ENCODE measurements at places on chromosomes 1 and 21.

- no peak for DNase-seq
Measured at GRCh38 chr1:84090447-84091245, 53.4 kb upstream of the PRKACB start.

DNA sequence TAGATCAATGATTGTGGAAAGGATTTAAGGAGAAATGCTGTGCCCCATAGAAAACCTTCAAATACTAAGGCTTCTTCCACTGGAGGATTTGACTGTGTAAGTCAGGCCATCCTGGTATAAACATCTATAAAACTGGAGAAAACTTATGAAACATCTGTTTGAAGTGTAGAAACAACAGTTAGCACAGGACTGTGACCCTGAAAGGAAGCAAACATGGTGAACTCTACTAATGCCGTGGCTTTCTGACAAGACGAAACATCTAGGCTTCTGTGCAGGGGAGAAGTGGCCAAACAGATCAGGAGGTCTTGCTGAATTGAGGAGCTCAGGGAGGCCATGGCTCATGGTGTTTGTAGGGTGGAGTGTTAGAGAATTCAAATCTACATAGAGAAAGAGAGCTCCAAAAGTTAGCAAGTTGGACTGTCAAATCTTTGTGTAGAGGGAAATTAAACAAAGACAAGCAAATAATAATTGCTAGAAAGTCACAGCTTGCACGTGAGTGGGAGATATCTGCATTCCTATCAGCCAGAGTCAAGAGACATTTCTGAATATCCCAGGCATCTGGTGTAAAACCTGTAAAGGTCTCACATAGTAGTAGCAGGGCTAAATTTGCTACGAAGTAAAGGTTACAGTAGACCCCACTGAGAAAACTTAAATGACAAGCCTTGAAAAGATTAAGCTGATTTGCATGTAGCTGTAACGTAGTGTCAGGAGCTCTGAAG lies 566.8 kb upstream of the B3GALT2 start:
- DNase-seq: no peak

DNA sequence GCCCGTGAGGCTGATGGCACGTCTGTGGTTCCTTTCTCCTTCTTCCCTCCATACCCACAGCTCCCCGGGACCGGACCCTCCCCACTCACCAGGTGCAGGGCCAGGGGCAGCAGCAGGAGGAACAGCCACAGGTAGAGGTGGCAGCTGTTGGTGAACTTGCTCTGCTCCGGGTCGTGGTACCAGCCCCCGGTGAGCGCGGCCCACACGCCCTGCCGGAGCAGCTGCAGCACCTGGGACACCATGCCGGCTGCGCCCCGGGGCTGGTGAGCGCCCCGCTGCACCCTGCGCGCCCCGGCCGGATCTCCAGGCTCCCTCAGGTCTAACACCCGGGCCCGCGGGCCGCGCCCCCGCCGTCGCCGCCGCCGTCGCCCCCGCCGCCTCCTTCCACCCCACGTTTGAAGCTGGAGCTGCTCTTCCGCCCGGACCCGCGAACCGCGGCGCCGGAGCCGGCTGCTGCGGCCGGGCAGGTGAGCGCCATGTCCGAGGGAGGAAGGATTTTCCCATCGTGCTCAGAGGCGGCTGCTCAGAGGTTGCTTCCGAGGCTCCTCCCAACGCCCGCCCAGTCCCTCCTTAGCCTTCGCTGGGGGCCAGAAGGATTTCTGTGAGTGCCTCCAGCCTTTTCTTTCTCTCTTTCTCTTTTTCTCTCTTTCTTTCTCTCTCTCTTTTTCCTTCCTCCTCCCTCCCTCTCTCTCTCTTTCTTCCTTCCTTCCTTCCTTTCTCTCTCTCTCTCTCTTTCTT lies at the start of gene PCNX2:
Gene PCNX2, minus strand, starts transcription at position 489 of the 738 bp plus-strand sequence. Its CDS starts 247 bp downstream, at position 242.
- DNase-seq: no peak

GRCh38 chr1:8663090-8663802 lies 154.2 kb downstream of the RERE start:
- no peak for DNase-seq

DNA sequence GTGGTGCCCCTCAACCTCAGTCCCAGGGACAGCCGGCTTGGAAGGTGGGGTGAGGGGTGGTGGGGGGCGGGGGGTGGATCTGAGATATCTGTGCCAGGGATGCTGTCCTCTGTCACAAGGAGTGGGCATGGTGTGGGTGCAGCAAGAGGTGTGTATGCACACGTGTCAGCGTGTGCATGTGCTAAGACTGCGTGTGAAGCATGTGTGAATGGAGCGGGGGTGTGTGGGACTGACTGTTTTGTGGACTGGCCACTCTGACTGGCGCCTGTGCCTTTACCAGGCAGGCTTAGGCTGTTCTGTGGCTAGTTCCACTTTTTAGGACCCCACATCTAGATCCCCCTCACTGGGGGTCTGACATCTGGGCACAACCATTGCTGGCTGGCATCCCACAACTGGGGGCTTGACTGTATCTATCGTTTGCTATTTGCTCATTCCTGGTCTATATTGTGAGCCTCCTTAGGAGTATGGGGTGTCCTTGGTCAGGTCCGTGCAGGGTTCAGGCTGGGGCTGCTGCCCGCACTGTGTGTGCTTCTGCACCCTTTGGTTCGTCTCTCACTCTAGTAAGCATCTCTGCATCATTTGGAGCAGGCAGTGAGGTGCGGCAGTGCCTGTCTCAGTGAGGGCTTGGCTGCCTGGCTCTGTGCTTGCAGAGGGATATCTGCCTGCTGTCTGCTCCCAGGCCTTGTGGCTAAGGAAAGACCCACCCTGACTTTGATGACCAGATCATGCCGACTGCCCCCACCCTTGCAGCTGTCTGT lies 1.9 kb downstream of the AMPD2 start:
- no peak for DNase-seq
